ENCODE measurements at places on chromosomes 3 and 15. TPM values are rescaled to one million over a fixed set of nuclear protein-coding genes. Genes with fewer than 3 reads are reported as not detected.

MESP2 gene
- not detected for total RNA-seq

ST3GAL6 gene
- total RNA-seq = not detected

DNA sequence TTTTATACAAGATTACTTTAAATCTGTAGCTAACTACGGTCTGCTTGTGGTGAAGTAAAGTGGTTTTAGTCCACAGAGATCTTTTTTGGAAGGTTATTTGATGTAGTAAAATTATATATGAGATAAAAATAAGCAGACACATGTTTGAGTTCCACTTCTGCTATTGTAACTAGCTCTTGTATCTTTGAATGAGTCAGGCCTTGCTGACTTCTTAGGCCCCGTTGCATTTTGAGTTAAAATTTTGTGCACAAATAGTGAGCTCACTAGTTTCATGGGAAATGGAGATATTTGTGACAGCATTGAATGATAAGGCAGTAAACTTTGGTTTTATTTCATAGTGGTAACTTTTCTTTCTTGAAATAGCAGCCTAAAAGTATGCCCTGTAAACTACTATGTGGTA, 42.6 kb downstream of the ARIH1 start:
- DNase-seq = no peak

GRCh38 chr3:134956844-134957243, 161.8 kb downstream of the EPHB1 start:
- no peak for DNase-seq

GRCh38 chr3:72887705-72888545, at the start of gene GXYLT2:
GXYLT2 (plus strand) TSS chr3:72888046; CDS start chr3:72888234, 188 bp downstream.
- peak; percentile 44 for DNase-seq

- no peak for DNase-seq
Observed at GRCh38 chr15:75828429-75828828, 14.8 kb upstream of the UBE2Q2 start.
